ENCODE measurements at places on chromosomes 12 and 14.
A peak's percentile ranks its signal among the peaks of the same experiment; 100 is the strongest.

DNA sequence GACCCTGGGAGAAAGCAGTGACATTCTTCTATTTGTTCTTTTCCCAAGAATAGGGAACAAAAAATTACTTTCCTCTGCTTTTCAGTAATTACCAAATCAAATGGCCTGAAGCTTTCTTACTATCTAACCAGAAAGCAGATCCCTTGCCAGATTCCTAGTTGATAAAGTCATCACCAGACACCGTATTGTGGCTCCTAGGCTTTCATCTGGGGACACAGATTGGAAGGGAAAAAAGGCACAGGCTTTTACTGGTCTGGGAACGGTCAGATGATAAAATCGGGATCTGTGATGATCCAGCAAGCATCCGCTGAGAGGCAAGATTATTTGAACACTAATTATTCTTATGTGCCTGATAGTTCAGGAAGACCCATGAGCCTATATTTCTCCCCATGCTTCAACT, 79.1 kb upstream of the BCL2L14 start:
- no peak for DNase-seq

DNA sequence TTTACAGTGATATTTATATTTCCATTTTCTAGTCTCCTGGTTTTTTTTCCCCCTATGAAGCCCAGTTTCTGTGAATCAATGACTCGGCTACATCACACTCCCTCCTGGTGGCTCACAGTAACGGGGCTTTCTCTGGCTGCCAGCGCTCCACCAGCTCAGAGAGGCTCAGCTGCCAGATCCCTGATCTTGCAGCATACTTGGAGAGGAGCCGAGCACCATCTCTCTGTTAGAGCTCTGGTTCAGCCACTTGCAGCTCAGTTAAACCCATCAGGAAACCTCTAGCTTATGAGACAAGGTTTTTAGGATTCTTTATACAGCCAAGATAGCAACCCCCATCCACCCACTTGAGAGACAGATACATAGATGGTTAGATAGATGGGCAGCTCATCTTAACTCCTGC, 74.6 kb downstream of the CIT start:
- no peak for DNase-seq

DNA sequence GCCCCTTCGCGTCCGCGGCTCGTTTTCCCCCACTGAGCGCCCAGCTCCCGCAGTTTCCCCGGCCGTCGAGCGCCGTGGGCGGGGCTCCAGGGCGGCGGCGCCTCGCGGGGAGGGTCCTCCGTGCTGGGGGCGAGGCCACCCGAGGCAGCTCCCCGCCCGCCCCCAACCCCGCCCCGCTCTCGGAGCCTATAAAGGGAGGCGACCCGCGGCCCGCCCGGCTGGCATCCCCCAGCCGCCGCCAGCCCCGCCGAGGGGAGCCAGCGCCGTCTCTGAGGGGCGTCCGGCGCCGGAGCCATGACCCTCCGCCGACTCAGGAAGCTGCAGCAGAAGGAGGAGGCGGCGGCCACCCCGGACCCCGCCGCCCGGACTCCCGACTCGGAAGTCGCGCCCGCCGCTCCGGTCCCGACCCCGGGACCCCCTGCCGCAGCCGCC, at the start of gene TAMALIN:
Gene TAMALIN, plus strand, starts transcription at position 221 of the 432 bp plus-strand sequence. Its CDS starts 74 bp downstream, at position 295.
- DNase-seq = no peak

GRCh38 chr12:47841910-47842309, 22.2 kb upstream of the HDAC7 start:
- DNase-seq = no peak

- no peak for DNase-seq
These were observed 7.9 kb downstream of the GABARAPL1 start for GRCh38 chr12:10220398-10221077.

GRCh38 chr12:42396473-42397259, 70.7 kb downstream of the PPHLN1 start:
- DNase-seq = no peak

GRCh38 chr14:101352567-101352966, 208.7 kb upstream of the DIO3 start:
- no peak for DNase-seq

DNA sequence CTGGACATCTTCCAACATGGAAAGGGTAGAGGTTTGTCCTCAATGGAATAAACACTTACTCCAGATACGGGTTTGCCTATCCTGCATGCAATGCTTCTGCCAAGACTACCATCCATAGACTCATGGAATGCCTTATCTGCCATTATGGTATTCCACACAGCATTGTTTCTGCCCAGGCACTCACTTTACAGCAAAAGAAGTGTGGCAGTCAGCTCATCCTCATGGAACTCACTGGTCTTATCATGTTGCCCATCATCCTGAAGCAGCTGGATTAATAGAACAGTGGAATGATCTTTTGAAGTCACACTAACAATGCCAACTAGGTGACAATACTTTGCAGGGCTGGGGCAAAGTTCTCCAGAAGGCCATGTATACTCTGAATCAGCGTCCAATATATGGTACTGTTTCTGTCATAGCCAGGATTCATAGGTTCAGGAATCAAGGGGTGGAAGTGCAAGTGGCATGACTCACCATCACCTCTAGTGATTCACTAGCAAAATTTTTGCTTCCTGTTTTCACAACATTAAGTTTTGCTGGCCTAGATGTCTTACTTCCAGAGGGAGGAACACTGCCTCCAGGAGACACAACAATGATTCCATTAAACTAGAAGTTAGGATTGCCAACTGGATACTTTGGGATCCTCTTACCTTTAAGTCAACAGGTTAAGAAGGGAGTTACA, 140.4 kb downstream of the SLC35F4 start:
- no peak for DNase-seq

DNA sequence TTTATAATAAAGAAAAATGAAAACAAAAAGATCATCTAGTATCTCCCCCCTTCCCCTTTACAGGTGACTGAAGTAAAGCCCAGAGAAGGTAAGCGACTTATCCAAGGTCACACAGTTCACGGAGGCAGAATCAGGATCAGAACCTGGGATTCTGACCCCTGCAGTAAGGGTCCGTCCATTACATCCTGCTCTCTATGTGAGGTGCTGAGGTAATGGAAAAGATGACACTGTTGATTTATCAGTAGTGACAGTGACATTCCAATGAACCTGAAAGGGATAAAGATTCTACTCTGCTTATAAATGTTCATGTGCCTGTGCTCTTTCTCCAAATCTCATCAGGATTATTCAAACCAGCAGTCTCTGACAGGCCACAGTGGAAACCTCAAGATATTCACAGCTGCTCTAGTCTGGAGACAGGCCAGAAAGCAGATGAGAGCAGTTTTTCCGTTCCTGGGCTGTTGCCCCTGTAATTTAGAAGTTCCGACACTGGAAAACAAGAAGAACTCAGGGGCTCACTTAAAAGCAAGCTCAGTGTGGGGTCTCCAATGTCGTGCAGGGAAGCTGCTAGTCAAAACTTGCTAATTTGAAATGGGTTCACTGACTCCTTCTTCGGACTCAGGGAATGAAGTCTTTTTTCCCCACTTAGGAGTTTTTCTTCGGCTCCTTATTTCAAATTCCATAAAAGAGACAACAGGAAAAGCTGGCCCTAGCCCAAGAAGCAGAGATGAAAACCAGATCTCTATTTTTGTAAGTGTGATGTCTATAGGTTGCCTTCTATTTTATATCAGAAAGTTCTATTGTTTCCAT, 131.8 kb upstream of the EEA1 start:
- DNase-seq = peak; percentile 41

- DNase-seq = no peak
These were observed 1922.3 kb upstream of the FLRT2 start for GRCh38 chr14:83607682-83608081.

- no peak for DNase-seq
These were observed 42.1 kb downstream of the DRAM1 start for GRCh38 chr12:101919447-101919846.

DNA sequence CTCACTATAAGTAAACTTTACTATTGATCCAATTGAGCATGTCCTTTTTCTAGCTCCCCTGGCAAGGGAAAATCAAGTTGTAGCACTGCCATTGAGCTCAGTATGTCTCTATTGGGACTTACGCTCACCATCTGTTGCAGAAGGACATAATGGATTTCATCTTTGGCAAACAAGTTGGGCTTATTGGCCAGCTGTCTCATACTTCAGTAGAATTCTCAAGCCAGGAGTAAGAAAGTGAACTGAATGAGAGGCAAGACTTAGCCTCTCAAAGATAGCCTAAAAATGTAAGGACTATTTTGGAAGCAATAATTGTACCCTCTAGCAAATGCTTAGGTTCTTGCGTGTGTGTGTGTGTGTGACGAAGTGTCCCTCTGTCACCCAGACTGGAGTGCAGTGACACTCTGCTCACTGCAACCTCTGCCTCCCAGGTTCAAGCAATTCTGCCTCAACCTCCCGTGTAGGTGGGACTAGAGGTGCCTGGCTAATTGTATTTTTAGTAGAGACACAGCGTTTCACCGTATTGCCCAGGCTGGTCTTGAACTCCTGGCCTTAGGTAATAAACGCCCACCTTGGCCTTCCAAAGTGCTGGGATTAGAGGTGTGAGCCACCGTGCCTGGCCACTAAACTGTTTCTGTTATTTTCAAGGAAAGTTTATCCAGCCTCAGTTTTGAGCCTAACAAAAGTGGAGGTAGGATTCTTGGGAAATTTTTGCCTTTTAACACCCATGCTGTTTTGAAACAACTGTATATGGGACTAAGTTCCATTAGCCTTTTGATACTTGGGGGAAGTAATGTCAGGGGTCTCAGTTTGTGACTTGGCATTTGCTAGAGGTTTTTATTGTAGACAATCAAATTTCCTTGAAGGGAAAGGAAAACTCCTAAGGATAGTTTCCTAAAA, 7.0 kb downstream of the HNRNPA1 start:
- DNase-seq = peak; percentile 72

DNA sequence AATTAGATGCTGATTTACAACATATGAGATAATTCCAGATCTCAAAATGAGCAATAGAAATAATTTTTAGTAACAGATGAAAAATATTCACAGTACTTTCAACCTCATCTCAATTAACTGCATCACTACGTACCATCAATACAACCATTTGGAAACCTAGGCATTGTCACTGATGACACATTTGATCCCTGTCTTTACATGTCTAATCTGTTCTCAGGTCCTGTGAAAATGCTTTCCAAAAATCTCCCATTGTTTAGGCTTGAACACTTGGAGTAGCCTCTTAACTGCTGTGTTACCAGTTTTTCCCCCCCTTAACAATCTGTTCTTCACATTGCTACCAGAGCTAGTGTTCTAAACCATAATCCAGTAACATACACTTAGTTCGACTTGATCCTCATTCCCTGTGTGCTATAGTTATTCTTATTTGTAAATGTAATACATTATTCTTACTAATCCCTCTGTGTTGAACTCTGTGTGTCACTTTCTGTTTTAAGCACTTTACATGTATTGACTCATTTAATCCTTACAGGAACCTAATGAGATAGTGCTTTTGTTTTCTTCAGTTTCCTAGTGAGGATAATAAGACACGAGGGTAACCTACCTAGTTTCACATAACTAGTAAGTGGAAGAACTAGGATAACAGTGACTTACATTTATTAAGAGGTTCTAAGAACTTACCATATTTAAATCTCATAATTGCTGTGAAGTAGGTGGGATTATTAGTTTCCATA, 41.7 kb downstream of the LARP4 start:
- no peak for DNase-seq

GRCh38 chr14:86799244-86799647, 1193.7 kb downstream of the GALC start:
- no peak for DNase-seq

- DNase-seq = no peak
These were observed 807.8 kb upstream of the TMEM132C start for GRCh38 chr12:127459166-127459565.

DNA sequence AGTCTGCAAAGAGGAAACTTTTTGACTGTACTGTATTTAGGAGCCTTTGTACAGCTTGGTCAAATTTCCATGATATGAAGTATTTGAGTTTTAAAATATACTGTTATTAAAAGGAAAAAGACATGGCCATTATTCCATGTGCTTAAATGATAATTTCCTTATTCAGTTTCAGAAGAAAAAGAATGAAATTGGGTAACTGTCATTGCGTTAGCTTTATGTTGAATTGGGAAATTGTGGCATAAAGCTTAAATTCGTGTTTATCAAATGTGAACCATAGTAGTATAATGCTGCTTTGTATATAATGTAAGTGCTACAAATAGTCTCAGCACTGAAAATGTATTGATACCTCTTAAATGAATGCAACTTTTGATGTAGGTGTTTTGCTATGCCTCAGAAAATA, 64.9 kb downstream of the ETNK1 start:
- DNase-seq = no peak

DNA sequence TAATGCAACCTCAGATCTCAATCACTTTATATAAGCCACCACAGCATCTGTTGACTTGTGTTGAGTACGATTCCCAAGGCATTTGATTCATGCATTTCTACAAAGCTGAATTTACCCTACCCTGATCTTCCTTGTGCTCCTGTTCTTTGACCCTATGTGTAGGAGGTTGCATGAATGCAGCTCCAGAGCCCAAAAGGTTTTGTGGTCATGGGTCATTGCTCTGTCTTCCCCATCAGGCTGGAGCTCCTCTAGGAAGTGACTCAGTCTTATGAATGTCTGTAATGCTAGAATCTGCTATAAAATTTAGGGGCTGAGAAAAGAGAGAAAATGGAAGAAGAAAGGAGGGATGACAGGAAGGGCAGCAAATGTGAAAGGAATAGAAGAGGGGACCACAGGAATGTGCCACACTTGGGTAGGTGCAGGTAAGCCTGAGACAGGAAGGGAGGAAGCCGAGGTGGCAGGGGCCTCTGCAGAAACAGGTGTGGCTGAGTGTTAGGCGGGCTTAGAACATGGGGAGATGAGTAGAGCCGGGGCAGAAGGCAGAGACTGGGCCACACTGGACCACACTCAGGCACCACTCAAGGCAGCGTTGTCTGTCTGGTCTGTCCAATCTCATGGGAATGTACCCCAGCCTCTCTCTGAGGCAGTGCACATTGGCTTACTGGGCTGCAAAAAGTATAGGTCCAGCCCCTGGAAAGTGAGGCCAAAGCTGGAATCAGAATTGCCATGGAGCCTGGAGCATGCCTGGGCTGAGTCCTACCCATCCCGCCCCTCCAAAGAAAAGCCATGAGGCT, 334.1 kb downstream of the BCL11B start:
- no peak for DNase-seq

DNA sequence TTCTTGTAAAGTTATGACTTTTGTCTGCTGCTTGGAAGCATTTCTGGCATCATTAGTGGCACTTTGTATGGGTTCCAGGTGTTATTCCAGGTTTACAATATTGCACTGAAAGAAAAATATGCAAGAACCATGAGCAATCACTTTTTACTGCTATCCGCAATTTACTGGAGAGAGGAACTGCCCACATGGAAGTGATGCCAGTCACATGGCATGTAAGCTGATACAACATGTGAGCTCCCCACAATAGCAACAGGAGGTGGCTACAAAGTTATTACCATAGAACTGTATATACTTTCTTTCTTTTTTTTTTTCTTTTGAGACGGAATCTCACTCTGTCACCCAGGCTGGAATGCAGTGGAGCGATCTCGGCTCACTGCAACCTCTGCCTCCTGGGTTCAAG, 1012.1 kb downstream of the BCL11B start:
- no peak for DNase-seq

GRCh38 chr14:52877628-52878027, 73.2 kb downstream of the FERMT2 start:
- DNase-seq = no peak

Measured in NAMALWA (cell line).